ENCODE measurements at places on chromosomes 1 and 21.

GRCh38 chr1:170215072-170215885, 69.5 kb downstream of the NTMT2 start:
- no peak for DNase-seq

GRCh38 chr1:8374356-8374755, 56.4 kb downstream of the SLC45A1 start:
- no peak for DNase-seq

- no peak for DNase-seq
Observed at GRCh38 chr1:197440715-197441114, 172.7 kb downstream of the CRB1 start.

DNA sequence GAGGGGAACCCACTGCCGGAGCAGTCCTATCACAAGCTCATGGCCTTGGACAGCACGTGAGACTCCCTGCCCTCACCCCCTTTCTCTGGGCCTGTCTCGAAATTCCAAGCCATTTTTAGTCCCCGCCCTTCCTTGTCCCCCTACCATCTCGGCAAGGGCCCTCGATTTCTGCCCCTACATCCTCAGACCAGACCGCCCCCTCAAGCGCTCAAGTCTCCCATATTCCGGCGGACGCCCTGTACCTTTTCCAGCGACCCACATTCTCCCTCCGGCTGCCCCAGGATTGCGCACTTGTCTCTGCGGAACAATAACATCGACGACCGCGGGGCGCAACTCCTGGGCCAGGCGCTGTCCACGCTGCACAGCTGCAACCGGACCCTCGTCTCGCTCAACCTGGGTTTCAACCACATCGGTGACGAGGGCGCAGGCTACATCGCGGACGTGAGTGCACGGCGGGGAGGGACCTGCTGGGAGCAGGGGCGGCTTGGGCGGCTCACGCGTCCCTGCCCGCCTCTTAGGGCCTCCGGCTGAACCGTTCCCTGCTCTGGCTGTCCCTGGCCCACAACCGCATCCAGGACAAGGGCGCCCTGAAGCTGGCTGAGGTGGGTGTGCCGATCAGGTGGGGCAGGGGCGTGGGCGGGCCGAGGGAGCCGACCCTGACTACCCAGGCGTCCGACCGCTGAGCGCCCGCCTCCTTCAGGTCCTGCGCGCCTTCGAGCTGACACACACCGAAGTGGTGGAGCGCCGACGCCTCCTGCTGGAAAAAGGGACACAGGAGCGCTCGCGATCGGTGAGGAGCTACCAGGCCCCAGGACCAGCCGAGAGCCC, 7.0 kb downstream of the LRRC71 start:
- peak; percentile 59 for DNase-seq

GRCh38 chr1:210376836-210377372, 48.2 kb downstream of the HHAT start:
- no peak for DNase-seq

DNA sequence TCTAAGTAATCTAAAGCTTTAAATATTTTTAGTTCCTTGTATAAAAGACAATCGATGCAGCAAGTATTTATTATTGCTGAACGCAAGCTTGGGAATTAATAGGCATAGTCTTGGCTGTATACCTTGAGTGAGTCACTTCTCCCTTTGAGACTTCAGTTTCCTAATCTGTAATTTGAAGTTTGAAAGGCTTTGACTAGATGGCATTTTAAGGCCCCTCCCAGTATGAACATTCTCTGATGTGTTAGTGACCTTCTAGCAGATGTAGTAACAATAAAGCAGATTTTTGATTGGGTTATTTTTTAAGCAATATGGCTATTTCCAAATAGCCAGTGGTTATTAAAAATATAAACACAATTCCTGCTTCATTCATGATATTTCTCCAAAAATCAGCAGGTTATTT, 58.2 kb downstream of the DUSP10 start:
- DNase-seq, result no peak

GRCh38 chr21:28342212-28342810, 650.4 kb downstream of the LTN1 start:
- DNase-seq, result no peak

GRCh38 chr1:16244650-16245285, 7.8 kb upstream of the CPLANE2 start:
- DNase-seq, result no peak

Data from NCI-H1694 treated with DMSO at 0.1 percent for 48 hours (cell line).